Mucosa of descending colon (tissue), 3 donors: ENCODE measurements at places on chromosomes 16 and 17. TPM values are rescaled to one million over a fixed set of nuclear protein-coding genes. Genes with fewer than 3 reads are reported as not detected.

DNA sequence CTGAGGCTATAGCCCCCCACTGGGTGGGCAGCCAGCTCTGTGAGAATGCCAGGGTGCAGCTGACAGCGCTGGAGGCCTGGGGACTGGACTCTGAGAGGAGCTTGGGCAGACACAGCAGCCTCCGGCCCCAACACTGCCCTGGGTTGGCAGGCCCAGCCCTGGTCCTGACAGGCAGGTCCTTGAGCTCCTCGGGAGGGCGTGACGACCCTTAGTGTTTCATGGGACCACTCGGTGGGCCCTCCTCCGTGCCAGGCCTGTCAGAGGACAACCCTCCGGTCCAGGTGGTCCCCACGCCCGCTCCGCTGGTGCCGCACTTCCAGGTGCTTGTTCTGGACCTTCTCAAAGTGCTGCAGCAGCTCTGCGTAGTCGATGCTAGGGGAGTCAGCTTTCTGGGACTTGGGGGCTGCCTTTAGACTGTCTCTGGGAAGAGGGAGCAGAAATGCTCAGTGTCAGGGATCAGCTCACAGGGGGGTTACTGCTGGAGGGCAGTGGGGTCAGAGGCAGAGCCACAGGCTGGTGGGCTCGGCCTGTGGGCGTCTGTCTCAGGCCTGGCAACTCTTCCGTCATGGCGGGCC is 1.9 kb upstream of the MTSS2 start:
- DNase-seq: peak; percentile 54

DNA sequence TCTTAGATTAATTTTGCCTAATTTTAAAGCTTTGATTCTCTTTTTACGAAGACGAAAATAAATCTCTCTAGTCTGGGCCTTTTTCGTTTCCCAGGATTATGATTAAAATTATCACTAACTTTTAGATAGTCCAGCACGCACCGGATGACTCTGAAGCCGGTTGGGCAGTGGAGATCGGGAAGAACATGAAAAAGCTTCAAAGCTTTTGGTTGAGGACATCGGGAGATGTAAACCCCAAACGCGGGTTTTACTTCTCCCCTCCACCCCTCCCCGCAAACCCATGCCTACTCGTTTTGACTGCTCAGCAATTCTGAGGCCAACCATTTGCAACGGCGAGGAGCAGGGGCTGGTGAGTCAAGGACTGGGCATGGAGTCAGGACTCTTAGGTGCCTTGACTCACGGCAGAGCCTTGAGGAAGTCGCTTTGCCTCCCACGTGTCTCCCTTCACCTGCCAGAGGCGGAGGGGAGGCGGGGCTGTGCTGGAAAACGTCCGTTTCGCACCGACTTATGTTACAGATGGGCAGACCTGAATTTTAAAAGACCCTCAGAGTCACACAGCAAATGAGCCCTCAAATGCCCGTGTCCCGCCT is 989 bp upstream of the DUSP14 start:
- peak; percentile 78 for DNase-seq

The RNF43 gene
- total RNA-seq: 68.5 TPM

DNA sequence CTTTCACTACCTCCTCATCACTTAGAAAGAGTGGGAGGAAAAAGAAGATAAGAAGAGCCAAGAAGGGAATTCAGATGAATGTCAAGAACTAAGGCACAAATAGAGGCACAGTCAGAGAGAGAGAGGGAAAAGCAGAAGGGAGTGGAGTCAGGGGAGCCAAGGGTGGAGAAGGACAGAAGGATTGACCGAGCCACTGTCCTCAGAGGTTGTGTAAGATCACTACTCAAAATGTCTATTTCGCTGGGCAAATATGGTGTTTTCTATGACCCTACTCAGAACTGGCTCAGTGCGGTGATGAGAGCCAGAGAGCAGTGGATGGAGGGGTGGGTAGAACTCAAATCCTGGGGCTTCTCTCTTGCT is 139.2 kb upstream of the HS3ST2 start:
- DNase-seq: no peak

- no peak for DNase-seq
Measured at GRCh38 chr17:2850991-2851390, 54.8 kb downstream of the RAP1GAP2 start.

DNA sequence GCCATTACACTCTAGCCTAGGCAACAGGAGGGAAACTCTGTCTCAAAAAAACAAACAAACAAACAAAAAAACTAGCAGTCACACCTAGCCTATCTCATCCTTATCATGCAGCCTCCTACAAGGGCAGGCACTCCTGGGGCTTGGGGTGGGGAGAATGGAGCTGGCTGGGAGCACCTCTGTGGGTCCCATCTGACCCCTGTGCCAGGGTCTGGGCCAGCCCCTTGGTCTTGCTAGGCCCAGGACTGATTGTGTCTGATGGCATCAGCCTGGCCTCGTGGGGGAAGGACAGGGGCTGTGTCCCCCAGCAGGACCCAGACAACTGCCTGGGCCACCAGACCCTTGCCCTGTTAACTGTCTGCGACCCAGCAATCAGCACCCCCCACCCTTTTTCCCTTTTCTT is 49.8 kb downstream of the SREBF1 start:
- DNase-seq: no peak

The UMOD gene
- not detected for total RNA-seq
